Activated T-helper 1 cell treated with anti-CD3 and anti-CD28 coated beads, Interleukin-2, amount 50 U/mL, for 16 hours (primary cell): ENCODE measurements at places on chromosomes 3 and 15.

DNA sequence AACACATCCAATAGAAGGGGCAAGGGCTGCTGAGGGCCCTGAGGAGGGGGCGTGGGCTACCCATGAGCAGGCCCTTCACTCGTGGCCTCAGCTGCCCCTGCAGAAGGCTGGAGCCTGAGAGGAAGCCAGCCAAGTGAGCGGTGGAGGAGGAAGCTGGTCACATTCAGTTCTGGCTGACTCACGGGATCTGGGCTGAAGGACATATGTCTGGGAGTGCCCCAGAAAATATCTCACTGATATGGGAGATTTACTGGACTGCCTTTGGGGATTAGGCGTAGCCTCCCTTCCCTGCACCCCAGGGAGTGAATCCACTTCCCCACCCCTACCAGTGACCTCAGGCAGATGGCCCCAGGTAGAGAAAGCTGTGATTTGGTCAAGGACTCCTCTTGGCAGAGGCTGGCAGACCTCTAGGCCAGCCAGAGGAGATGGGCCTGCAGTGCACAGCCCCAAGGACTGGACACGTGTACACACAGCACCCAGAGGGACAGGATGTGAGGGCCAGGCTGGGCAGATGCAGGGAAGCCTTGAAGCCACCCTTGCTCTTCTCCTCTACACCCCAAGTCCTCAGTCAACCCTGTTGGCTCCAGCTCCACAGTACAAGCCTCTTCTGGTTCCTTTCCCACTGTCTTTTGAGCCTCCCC is 14.2 kb upstream of the ANKDD1A start:
- no peak for DNase-seq

GRCh38 chr15:29094711-29095110 is 174.9 kb downstream of the NSMCE3 start:
- no peak for DNase-seq

- no peak for DNase-seq
Observed at GRCh38 chr15:67024314-67024997, 40.9 kb upstream of the SMAD3 start.

- DNase-seq = no peak
Observed at GRCh38 chr3:39254806-39255449, 24.9 kb downstream of the CX3CR1 start.

DNA sequence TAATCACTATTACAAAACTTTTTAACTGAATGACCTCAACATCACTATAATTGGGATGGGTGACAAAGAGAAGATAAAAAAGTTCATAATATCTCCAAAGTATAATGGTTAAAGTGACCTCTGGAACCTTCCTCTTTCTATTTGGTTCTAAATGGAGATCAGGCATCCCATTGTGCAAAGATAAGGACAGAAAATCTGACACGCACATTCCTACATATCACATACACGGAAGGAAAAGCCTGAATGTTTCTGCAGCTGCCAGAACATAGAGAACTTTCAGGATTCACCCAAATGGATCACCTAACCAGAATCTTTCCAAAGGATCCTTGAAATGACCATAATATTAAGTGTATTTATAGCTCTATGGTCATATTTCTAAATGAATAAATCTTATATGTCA is 128.2 kb downstream of the TFDP2 start:
- no peak for DNase-seq

- no peak for DNase-seq
Observed at GRCh38 chr3:194971965-194972364, 286.3 kb downstream of the FAM43A start.

DNA sequence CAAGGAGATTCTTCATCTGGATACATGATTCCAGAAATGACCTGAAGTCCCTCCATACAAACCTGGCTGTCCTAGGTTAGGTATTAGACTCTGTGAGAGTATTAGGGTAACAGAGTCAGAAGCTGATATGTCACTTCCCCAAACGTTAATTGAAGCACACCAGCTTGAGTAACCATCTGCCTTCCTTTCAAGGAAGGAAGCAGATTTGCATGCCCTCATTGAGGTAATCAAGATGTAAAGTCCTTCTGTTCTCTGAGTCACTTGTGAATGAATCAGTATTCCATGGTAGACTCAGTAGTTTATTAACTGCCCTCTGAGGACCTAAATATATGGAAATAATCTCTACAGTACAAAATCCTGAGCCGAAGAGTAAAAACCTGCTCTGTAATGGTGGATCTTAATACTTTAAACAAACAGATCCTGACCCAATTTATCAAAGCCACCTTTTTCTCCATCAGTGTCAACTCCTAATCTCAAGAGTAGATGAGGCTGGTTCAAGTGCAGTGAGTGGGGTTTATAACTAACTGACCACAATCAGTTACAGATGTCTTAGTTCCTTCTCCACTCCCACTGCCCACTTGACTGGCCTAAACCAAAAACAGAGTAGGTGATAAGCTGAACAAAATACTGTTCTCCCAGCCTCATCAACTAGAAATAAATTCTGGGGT is 246.2 kb upstream of the CHRM5 start:
- DNase-seq = no peak

GRCh38 chr3:81245501-81245900 is 515.9 kb downstream of the GBE1 start:
- DNase-seq = no peak

- no peak for DNase-seq
Observed at GRCh38 chr3:108334701-108335100, 38.4 kb downstream of the HHLA2 start.

DNA sequence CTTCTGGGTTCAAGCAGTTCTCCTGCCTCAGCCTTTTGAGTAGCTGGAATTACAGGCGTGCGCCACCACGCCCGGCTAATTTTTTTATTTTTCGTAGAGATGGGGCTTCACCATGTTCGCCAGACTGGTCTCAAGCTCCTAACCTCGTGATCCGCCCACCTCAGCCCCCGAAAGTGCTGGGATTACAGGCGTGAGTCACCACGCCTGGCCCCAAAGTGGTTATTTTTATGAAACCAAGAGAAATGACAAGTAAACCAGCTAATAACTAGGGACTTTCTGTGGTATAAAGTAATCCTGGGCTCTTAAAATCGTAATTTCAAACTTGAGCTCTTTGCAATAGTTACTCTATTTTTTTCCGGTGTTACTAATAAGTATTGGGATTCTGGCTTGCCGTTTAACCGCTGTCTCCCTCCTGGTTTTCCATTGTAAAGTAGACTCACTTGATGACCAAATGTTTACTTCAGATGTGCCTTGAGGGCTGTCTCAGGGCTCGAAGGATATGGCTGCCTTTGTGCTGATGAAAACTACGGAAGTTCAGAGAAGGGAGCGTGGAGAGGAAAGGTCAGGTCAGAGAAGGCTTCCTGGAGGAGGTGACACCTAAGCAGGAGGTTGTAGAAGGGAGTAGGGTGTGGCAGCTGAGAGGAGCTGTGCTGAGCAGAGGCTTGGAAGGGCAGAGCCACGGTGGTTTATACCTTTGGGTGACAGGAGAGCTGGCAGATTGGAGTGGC is 4.2 kb downstream of the ZSCAN2 start:
- peak; percentile 37 for DNase-seq

- no peak for DNase-seq
Observed at GRCh38 chr3:50256978-50257890, 11.7 kb upstream of the SEMA3B start.

- DNase-seq = no peak
Observed at GRCh38 chr15:25670025-25670554, 193.0 kb downstream of the ATP10A start.

- no peak for DNase-seq
Observed at GRCh38 chr3:193788189-193788991, 195.4 kb downstream of the OPA1 start.

DNA sequence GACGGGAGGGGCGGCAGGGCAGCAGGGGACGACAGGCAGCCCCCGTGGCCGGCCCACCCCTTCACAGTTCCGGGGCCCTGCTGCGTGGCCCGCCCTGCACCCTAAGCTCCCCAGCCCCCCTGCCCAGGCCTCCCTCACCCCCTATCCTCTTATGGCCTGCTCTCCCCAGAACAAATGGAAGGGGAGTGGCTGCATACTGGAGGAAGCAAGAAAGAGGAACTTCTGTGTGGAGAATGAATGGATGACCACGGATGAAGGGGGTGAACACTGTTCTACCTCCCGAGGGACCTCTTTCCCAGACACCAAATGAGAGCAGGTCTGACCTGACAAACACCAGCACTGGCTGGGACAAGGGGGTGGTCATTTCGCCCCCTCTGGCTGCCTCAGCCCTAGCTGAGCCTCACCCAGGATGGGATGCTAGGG is 25.0 kb downstream of the SEC61A1 start:
- no peak for DNase-seq

DNA sequence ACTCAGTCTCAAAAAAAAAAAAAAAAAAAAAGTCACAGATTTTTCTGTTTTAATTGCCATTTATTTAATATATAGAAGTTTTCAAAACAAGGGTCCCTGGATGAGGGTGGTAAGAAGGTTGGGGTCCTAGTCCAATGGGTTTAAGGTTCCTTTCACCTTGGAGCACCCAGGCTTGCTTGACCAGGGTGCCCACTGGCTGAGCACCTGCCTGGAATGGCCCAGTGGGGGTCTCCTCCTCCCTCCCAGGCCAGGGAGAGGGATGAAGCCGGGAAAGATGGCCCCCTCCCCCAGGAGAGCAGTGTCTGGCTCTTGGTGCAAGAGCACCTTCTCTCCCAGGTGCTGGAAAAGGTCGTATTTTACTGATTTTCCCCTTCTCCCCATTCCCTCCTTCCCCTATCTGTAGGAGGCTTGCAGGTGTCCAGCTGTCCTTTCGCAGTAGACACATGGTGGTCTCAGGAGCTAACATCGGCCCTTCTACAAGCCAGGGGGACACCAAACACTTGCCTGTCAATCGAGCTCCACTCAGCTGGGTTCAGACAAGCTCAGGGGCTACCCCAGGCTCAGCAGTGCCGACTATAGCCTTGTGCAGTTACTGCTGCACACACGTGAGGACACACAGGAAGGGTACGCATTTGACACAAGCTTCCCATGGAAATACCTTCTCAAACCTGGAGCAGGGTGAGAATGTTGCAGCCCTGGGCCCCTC is 112.3 kb upstream of the KLF13 start:
- DNase-seq = no peak

DNA sequence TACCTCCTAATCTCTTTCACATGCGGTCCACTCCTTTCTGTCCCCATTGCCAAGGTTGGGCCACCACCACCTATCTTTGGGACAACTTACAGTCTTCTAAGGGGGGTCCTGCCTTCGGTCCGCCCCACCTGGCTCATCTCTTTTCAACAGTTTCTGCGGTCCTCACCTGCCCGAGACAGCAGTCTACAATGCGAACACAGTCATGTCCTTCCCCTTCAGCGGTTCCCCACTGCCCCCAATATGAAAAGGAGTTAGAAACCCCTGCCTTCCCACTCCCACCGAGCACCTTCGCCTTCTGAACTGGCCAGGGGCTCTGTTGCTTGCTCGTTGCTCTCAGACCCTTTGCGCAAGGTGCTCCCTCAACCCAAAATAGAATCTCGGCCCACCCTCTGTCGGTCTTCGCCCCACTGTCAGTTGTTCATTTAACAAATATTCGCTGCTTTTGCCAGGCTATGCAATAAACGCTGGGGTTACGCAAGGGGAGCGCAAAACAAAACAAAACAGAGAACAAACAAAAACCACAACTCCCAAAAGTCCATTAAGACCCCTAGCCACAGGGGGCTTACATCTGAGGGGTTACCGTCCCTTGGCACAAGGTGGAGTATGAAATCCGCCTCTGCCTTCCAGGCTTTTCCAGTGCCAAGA is 611 bp upstream of the FANCI start:
- DNase-seq = no peak

- DNase-seq = no peak
Observed at GRCh38 chr3:170754311-170754693, 115.7 kb downstream of the RPL22L1 start.

DNA sequence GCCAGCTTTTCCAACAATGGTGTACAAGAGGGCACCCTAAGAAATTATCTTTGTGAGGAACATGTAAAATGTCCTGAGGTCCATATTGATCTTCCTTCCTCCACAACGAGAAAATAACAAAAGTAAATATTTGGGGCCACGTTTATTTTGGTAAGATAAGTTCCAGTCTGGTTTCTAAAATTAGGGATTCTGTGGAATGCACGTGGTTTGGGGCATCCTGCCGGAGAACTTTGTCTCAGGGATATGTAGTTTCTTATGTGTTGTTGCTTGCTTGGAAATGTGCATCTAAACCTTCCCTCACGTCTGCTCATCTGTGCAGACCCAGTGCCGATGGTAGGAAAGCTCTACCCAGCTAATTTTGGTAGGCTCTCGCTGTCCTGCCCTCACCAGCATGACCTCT is 62.8 kb downstream of the CTDSPL start:
- no peak for DNase-seq

- no peak for DNase-seq
Observed at GRCh38 chr3:173938159-173938558, 540.6 kb downstream of the NLGN1 start.

- DNase-seq = no peak
Observed at GRCh38 chr3:194637066-194637465, 3.8 kb upstream of the TMEM44 start.

DNA sequence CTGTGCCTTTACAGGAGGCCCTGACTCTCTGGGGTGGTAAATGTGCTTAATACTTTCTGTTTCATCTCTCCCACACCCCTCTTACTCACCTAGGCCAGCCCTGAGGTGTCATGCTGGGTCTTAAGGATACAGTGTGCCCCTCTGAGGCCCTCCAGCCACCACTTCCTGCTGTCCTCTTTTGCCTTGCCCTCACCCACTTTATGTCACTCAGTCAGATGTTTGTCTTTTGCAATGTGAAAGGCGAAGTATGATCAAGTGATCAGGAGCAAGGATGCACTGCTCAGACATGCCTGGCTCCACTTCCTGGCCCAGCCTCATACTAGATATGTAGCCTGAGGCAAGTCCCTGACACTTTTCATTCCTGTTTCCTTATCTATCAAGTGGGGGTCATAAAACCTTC is 339.0 kb upstream of the NR2E3 start:
- DNase-seq = no peak

GRCh38 chr3:193831495-193832455 is 238.8 kb downstream of the OPA1 start:
- DNase-seq = no peak

GRCh38 chr15:77179541-77179998 is 108.7 kb upstream of the TSPAN3 start:
- DNase-seq = no peak

DNA sequence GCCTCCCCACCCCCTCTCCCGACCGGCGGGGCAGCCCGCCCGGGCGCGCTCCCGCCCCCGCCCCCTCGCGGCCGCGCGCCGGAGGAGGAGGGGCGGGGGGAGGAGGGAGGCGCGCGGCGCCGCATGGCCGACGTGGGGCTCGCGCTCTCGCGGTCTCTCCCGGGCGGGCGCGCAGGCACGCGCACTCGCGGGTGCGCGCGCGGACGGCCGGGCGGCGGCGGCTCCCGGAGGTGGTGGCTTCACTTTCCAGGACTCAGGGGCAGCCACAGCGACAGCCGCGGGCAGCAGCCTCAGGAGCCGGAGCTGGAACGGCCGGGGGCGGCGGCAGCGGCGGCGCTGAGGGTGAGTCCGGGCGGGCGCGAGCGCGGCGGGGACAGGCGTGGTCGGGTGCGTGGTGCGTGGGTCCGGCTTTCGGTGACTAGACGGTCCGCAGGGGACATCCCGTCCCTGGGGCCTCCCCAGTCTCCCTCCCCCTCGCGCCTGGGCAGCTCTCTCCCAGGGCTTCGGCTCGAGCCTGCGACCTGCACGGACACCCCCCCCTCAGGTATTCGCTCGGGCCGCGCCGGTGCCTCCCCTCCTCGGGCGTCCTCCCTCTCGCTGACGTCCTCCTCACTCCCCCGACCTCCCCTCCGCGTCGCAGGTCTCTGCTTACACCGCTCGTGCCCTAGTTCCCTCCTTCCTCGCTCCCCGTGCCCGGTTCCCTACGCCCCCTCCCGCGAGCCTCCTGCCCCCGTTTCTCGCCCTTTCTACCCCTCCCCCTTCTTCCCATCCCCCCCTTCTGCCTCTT is at the start of gene UBE2E2:
TSS of gene UBE2E2 (plus strand) at position 407 of the 787 bp plus-strand sequence.
- no peak for DNase-seq
